ENCODE measurements at places on chromosomes 6 and 20.

DNA sequence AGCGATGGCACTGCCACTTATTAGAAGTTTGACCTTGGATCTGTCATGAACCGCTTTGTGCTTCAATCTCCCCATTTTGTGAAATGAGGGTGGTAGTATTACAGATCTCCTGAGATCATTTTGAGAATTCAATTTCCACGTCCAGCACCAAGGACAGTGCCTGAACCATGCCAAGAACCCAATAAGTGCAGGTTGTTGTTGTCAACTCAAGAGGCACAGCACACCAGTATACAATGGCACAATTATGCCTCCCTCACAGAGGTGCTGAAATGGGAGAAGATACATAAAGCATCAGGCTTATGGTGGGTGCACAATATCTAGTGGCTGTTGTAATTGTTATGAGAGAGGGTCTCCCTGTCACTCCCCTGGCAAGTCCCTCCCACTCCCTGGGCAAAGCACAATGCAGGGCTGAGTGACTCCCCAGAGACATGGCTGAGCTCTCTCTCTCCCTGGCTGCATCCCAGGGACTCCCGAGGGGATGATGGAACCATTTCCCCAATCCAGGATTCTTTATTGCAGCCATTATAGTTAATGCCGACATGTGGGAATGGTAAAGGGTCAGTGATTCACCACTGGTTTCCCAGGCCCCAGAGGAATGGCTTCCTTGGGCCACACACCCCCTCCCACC lies 78.7 kb downstream of the CDH22 start:
- no peak for DNase-seq

- DNase-seq, result no peak
Observed at GRCh38 chr6:12450467-12450866, 160.3 kb downstream of the EDN1 start.

- no peak for DNase-seq
Observed at GRCh38 chr6:16722630-16723029, 38.6 kb downstream of the ATXN1 start.

DNA sequence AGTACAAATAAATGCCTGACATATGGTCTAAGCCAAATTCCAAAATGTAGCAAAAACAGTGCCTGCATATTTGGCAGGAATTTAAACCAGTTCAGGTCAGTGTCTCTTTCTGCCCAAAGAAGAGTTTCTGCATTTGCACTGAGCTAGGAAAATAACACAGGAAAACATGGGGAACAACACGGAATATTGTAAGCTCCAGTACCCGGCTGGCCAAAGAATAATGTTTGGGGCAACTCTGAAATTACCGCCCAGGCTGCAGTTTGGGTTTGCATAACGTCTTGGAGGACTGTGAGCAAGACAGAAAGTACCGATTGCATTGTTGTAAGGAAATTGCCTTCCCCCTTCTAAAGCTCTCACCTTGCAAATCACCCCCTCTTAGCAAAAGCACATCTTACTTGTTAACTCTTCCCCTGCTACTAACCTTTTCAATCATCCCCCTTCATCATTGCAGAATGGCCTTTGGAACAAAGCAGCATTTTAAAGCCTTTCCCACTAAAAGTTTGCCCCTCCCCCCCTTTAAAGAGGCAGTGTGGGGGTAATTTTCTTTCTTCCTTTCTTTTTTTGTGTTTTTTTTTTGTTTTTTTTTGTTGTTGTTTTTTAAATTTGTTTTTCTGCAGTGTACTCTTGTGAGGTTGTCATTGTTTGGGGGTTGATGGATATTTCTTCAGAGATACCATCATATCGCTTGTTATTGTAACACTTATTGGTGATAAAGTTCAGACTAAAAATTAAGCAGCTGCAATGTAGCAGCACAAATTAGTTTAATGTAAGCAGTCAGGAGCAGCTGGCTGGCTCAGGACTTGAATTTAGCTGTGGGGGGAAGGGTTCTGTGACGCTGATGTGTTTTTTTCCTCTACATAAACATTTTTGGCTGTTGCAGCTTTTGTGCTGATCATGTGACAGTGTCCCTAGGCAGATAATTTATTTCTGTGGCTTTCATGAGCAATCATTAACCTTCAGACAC lies 100.0 kb upstream of the CITED2 start:
- DNase-seq, result no peak

GRCh38 chr20:50471231-50471630 lies 39.0 kb upstream of the PTPN1 start:
- DNase-seq, result no peak

DNA sequence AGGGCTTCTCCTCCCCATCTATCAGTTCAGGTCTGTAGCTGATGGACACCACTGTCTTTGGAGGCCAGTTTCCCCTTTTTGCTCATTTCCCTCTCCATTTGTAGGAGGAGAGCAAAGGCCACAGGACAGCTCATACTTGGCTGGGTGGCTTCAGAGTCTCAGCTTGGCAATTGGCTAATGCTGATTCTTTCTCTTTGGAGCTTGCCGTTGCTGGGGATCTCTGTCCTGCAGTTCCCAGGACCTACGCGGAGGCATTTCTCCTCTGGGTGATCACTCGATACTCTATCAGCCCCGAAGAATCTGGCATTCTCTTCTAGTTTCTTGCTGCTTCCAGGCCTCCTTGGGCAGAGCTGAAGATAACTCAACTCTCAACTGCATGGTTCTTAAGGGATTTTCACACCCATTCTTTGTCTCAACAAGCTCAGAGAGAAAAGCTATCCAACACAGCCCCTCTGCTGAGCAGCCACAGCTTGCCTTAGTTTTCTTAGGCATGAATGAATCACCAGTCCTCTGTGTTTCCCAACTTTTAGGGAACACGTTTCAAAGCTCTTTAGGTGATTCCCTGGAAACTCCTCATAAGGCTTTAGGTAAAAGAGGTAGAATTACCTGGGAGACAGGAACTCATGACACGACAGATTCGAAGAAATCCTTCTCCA lies 19.2 kb upstream of the SSR1 start:
- no peak for DNase-seq

DNA sequence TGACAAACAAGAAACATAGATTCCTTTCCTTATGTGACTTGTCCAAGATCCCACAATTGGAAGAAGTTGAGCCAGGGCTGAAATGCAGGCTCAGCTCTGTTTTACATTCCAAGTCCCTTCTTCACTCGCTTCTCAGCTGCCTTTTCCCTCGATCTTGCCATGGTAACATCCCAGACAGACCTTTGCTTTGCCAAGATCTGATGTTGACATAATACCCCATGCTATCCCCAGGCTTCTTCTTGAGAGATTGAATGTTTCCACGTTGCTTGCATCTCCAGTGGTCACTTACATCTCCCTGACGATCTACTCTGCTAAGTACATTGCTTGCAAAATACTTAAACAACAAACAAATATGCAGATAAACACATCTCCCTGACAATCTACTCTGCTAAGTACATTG lies 63.5 kb downstream of the TBXT start:
- no peak for DNase-seq

GRCh38 chr6:140256248-140256647 lies 881.8 kb upstream of the CITED2 start:
- DNase-seq, result no peak

- no peak for DNase-seq
Observed at GRCh38 chr6:143545976-143546547, 34.5 kb upstream of the FUCA2 start.

DNA sequence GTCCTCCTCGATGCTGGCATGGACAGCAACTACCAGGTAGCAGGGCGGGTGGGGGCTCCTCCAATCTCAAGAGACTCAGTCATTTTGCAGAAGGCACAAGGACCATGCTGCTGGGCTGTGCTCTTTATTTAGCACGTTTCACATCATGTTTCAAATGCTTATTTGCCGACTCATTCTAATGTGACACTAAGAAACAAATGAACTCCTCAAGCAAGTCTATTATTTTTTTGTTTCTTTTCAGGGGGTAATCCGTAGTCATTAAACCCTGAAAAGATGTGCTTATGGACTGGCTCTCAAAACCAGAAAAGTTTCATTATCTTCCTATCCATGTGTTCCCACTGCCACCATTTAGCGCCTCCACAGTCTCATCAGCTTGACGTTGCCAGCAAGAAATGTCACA lies 92.9 kb downstream of the ANKS1A start:
- no peak for DNase-seq

- no peak for DNase-seq
Observed at GRCh38 chr6:24872779-24873178, 63.0 kb downstream of the RIPOR2 start.
